Left hindlimb (tissue), 1 donor: ENCODE measurements at places on chromosomes 5 and 9.

DNA sequence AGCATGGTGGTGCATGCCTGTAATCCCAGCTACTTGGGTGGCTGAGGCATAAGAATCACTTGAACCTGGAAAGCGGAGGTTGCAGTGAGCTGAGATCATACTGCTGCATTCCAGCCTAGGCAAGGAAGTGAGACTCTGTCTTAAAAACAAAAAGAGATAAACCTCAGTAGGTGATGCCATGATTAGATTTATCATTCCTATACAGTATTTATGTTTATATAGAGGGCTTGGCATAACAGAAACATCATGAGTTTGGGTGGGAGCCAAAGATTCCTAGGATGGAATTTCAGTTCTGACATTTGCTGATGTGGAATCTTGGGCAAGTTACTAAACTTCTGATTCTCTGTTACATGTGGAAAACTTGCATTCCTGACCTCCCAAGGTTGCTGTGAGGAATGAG is 22.3 kb downstream of the RFK start:
- no peak for DNase-seq

GRCh38 chr5:50320131-50320749 is 120.8 kb downstream of the EMB start:
- DNase-seq = no peak

GRCh38 chr5:132342291-132343180 is 27.0 kb upstream of the SLC22A5 start:
- no peak for DNase-seq

GRCh38 chr5:169875091-169875728 is 105.1 kb downstream of the INSYN2B start:
- DNase-seq = no peak

DNA sequence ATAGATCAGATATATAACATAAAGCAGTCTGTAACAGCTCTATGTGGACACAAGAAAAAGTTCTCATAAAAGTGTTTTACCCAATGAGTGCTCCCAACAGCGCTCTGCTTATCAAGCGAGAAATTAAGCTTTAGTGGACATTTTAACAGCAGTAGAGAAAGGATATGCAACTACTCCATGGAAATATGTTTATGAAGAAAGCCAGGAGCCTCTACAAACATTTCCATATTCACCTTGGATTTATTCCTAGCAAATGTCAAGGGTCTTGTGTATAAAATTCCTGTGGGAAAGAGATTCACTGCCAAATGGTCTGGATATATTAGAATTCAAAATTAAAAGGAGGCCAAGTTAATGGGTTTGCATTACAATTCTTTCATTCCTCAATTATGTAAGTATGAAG is 66.5 kb downstream of the DTWD2 start:
- DNase-seq = no peak
